ENCODE measurements at places on chromosomes 3 and 15.

GRCh38 chr15:88255484-88256278, 858 bp downstream of the NTRK3 start:
- DNase-seq = no peak

- DNase-seq = no peak
These were observed 32.9 kb upstream of the SKOR1 start for GRCh38 chr15:67792250-67792942.

GRCh38 chr3:159667261-159667660, 321.4 kb upstream of the IL12A start:
- DNase-seq = no peak

DNA sequence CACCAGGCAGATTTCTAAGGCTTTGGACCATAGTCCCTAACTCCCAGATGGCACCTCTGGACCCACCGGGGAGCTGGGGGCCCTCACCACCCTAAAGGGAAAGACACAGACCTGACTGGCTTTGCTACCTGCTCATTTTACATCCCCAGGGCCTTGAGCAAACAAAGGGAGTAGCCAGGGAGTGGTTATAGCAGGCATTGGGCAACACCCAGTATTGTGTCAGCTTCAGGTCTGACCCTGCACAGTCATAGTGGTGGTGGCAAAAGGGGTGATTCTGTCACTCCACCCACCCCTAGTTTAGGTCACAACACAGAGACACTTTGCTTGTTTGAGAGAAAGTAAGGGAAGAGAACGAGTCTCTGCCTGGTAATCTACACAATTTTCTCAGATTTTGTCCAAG, 352.5 kb downstream of the DIPK2A start:
- no peak for DNase-seq

DNA sequence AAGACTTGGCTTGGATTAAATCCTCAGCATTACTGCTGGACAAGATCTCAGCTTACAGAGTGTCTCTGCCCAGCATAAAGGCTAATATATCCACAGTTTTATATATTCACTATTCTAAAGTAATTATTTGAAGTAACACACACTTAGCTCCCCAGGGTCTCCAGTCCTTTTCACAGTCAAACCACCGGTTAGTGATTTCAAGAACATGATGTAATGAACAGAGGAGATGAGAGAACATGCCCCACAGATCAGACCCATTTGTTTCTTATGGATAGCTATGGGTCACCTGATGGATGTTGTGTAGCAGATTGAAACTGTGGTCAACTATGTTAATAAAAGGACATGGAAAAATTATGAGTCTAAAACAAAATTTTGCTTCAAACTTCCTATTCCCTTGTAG, 44.8 kb upstream of the MRPL3 start:
- no peak for DNase-seq

All from stimulated activated CD4-positive, alpha-beta T cell treated with anti-CD3 and anti-CD28 coated beads, TNF-alpha, amount 100 ng/mL, for 4 hours (primary cell).